ENCODE measurements at places on chromosomes 16 and 17. TPM values are rescaled to one million over a fixed set of nuclear protein-coding genes. Genes with fewer than 3 reads are reported as not detected.

The UBE2O gene
- 28.1 TPM for total RNA-seq

The ST6GALNAC2 gene
- total RNA-seq, result not detected

The TIGD7 gene
- 2.9 TPM for total RNA-seq

The PLA2G10 gene
- not detected for total RNA-seq

The OR3A2 gene
- 3.5 TPM for total RNA-seq

GRCh38 chr17:35713069-35713728 is 18.2 kb upstream of the RASL10B start:
- DNase-seq, result no peak

- no peak for DNase-seq
Observed at GRCh38 chr17:8611619-8612298, 18.8 kb downstream of the MYH10 start.

DNA sequence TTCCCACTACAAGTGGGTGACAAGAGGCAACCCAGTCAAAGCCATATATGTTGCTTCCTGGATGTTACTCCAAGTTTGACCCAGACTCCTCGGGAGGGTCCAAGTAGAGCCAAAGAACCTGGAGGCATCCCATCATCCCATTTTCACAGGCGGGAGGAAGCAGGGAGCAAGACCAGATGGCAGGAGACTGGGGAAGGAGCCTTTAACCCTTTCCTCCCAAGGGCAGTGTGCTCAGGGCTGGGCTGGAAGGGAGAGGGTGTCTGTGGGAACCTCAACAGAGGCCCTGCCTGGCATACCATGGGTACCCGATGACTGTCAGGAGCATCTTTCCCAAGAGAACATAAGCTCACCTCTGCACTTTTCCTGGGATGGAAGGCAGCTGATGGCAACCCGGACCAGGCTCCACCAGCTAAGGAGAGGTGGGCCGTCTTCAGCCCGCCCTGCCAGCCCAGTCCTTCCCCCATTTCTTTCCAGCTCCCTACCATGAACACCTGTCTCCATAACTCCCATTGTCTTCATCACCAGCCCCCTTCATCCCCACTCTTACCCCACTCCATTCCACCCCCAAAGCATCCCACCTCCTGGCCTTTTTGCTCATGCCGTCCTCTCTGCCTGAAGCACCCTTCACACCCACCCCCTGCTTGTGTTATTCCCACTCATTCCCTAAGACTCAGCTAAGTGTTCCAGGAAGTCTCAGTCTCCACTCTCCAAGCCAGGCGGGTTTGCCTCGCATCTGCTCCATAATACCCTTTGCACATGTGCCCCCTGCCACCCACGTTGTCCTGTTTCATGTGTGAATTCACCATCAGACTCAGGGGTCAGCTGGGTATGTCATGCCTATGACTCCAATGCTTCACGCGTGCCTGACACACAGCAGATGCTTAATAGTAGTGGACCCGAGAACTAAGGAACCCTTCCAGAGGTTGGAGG is 5.9 kb upstream of the SLC16A5 start:
- DNase-seq, result no peak

GRCh38 chr16:58020628-58021521 is 4.7 kb upstream of the MMP15 start:
- peak; percentile 79 for DNase-seq

- peak; percentile 85 for DNase-seq
Observed at GRCh38 chr17:29219378-29220047, 27.1 kb upstream of the CRYBA1 start.

DNA sequence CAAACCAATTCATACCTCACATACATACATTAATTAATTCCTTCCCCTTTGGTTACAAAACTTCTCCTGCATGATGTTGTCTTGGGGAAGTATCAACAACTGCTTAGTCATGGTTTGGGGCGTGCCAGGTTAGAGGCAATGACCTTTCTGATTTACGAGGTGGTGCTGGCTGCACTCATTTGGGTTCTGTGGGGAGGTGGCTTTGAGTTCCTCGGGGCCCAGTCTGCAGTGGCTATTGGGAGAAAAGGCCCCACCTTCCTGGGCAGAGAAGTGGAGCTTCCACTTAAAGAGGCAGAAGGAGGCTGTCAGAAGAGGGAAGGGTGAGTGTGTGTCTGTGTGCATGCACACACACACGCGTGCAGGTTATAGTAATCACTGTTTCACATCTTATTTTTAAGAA is 10.2 kb upstream of the ETV4 start:
- peak; percentile 44 for DNase-seq

GRCh38 chr16:78259873-78260272 is 160.4 kb downstream of the WWOX start:
- DNase-seq, result no peak

DNA sequence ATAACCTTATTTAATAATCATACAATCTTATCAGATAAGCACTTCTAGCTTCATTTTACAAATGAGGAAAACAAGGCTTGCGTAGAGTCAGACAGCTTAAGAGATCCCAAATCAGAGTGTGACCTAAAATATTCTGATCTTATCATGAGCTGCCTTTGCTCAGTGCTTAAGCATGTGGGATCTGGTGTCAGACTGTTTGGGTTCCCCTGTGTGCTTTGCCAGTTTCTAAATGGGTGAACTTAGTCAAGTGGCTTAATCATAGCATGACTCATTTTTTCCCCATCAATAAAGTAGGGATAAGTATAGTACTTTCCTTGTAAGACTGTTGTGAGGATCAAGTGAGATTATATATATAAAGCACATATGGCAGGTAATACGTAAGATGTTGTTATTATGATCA is 612.6 kb upstream of the C16orf82 start:
- peak; percentile 13 for DNase-seq

DNA sequence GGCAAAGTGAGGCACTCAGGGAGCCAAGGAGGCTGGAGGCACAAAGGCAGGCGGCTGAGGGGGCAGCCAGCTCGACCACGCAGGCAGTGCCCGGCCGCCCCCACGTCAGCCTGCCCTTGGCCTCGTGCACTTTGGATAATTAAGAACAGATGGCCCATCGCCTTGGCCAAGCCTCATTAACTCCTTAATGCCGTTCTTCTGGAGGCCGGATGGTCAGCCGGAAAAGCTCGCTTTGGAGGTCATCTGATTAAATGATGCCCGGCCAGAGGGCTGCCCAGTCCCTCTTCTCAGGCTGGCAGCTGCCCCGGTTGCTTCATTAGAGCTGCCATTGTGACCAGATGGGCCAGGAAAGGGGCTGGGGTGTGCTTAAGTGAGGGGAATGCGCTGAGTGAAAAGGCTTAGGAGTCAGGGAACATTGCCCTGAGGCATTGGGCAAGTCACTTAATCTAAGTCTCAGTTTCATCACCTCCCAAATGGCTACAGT is 364.0 kb downstream of the NPIPA8 start:
- no peak for DNase-seq

- no peak for DNase-seq
Observed at GRCh38 chr17:2123375-2124251, 68.7 kb downstream of the HIC1 start.

- DNase-seq, result peak; percentile 93
Observed at GRCh38 chr16:30698816-30699614, at the start of gene SRCAP. Gene SRCAP, plus strand, starts transcription at chr16:30699171. Its CDS starts 1,654 bp downstream, at chr16:30700825.

GRCh38 chr17:74815550-74816370 is 39.6 kb upstream of the NAT9 start:
- DNase-seq, result peak; percentile 21

- no peak for DNase-seq
Observed at GRCh38 chr17:58643147-58643546, 48.7 kb downstream of the TEX14 start.

DNA sequence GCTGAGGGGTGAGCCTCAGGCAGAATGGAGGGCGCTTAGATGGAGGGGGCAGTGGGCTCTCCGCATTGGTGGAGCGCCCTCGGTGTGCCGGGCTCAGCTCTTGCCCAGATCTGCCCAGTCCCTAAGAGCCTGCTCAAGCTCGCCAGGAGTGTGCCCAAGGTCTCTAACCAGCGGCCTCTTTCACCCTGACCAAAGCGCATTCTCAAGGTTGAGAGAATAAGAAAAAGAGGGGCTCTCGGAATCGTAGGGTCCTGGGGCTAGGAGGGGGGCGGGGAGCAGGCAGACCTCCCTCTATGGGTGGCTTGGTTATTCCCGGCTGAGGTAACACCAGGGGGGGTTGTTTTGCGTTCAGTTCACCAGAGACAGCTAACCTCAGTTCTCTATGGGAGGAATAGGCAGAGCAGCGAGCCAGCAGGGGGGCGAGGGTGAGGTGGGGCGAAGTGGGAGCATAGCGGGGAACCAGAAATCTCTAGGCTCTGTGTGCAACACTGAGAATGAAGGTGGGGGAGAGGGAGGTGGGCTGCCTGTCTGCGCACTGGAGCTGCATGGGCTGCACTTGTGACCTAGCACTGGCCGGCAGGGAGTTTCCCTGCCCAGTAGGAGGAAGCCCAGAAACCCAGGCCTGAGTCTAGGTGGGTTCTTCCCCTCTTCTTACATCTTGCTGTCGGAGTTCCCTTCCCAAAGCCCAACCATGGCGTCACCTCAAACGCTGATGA is 3.0 kb downstream of the TMEM132E start:
- no peak for DNase-seq

GRCh38 chr17:193426-193810 is 12.0 kb upstream of the DOC2B start:
- no peak for DNase-seq

DNA sequence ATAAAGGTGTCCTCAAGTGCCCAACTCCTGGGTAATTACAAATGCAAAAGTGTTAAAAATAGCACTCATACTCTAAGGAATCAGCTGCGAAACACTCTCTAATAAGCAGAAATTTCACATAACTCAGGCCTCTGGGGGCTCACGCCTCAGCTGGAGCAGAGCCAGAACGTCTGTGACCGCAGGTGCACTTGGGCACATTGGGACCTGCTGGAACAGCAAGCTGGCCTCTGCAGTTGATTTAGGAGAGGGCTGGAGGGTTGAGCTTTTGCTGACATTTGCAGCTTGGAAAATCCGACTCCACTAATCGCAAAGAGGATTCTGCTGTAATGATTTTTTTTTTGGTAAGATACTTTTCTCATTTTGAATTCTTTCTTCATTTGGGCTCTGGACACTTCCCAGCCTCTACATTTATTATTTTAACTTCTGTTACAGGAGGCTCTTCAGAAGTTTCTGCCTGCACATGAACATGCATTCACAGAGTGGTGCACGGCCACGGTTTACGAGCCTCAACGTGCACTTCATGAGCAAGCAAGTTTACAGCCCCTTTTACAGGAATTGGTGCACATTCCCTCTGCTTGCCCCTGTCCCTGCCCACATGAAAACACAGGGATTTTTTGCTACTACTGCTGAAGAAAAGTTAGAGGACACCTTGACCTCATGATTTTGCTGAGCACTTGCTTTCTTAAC is 4.1 kb upstream of the SNTB2 start:
- DNase-seq, result no peak

GRCh38 chr17:74773871-74774286 is 2.3 kb downstream of the NAT9 start:
- no peak for DNase-seq

DNA sequence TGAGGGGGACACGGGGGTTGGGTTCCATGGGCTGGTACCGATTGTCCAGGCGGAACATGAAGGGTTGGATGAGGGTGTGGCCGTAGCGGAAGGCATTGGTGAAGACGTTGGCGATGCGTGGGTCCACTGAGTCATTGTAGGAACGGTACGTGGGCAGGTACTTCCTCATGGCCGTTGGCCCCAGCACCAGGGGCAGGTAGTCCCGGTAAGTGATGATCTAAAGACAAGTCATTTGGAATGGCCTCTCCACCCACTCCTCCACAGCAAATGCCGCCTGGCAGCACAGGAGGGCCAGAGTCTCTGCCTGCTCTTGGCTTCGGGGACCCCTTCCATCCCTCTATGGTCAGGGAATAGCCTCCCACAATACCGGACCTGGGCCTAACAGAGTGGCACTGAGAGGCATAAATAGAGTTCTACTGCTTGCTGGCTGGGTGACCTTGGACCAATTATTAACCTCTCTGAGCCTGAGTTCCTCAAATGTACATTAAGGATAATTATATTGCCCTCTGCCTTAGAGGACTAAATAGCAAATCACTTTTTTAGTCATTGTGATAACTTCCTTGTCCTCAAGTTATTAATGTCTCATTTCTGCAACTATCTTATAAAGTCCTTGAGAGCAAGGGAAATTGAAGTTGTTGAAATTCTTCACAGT is 7.2 kb downstream of the MPO start:
- no peak for DNase-seq

- no peak for DNase-seq
Observed at GRCh38 chr16:71287454-71287853, 1.7 kb downstream of the CMTR2 start.

DNA sequence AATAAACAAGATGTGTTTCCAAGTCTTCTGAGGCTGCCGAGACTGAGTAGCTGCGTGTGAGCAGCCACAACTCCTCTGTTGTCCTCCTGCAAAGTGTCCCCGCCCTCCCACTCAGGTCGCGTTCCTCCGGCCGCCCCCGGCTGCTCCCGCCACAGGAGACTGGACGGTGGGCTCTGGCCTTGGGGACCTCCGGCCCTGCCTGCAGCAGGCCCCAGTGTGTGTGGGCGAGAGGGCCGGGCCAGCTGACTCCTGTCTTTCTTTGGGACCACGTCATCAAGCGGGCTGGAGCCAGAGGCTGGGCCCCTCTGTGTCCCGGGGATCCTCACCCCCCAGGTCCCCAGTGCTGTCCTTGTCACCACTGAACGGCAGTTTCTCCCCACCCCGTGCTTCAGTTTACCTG is 175.3 kb downstream of the NPIPB11 start:
- no peak for DNase-seq

DNA sequence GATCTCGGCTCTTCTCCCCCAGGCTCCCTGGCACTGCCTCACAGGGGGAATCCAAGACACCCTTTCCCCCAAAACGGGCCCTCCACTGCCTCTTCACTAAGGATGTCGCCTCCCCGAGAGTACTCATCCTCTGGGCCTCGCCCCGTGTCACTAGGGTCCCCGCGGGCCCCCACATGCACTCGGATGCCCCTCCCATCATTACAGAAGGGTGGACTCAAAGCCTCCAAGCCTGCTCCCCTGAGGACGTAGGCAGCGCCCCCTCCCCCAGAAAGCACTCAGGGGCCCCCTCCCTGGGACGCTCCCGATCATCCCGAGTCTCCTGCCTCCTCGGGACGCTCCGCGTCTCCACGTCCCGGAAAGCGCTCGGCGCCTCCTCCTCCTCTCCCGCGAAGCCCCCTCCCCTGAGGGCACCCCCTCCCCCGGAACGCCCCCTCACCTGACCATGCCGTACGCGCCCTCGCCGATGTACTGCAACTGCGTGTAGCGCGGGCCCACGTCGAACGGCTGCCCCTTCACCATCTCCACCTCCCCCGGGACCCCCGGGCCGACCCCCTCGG is 338 bp downstream of the MAPK3 start:
- DNase-seq, result peak; percentile 35

- DNase-seq, result no peak
Observed at GRCh38 chr16:72286936-72287620, 115.1 kb upstream of the PMFBP1 start.

DNA sequence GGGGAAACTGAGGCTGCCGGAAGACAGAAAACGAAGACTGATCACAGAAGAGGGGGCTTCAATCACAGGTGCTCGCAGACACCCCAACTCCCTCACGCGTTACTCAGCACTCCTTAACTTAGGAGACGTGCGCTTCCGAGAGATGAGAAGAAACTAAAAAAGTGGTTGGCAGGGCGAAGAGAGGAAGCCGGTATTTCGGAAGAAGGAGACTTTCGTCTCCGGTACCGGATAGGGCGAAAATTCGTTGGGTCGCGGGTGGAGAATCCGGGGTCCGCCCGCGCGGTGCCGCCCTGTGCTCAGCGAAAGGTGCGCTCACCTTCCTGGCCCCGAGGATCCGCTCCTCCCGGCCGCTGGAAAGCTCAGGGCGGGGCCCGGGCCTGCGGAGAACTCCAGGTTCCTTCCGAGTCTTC is 917 bp upstream of the TBX2 start:
- no peak for DNase-seq

Measured in activated CD4-positive, alpha-beta T cell treated with anti-CD3 and anti-CD28 coated beads for 36 hours (primary cell).